NCI-H2029 (cell line): ENCODE measurements at places on chromosomes 6 and 20.

GRCh38 chr6:145631374-145631773, 103.9 kb downstream of the EPM2A start:
- DNase-seq = peak; percentile 32

DNA sequence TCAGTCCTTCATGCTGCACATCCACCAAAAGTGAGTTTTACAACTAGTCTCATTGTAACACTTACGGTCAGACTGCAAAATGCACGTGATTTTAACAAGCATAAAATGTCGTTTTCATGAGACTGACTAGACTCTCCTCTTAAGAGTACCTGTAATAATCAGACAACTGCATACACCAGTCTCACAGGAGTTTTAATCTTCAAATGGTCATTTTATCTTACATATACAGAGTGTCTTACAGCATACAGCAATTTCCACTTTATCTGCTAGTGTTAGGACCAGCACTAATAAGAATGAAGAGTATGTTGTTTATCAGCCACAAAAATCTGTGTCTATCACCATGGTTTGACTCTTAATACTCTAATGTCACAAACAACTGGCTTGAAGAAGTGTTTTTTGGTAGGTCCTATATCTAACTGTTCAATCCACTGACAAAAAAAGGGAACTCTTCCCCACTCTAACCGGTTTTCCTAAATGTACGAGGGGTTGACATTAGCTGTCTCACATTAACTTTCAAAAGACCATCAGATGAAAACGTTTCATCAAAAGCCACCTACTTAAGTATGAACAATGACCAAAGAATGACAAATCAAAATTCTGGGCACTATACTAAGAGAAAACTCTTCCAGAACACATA, 1.5 kb upstream of the ASF1A start:
- DNase-seq = no peak

GRCh38 chr20:37407573-37408002, 61.6 kb downstream of the SRC start:
- DNase-seq = no peak

DNA sequence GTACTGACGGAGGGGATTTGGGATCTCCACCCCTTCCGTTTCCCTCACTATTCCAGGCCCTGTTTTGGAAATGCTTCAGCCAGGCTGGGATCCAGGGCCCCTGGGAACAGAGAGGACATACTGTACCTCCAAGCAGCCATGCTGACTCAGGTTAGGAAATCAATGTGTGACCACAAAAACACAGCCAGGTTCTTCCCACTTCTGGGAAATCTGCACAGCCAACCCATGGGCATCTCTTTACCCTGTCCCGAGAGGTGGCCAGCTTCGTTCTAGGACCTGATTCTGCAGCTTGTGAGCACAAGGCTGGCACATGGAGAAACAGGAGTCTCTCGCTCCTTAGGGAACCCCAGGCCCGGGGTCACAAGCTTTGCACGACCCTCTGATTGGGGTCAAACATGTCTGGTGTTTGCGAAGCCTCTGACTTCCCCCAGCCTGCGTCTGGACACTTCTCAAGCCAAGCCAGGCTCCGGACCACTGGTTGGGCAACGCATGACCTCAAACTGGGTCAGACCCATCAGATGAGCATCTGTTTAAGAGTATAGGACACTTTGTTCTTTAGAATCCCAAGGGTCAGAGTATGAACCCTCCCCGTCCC, 8.3 kb upstream of the TTPAL start:
- no peak for DNase-seq

GRCh38 chr6:139249395-139249794, 42.4 kb downstream of the TXLNB start:
- DNase-seq = no peak
